Gastrocnemius medialis (tissue), 4 donors: ENCODE measurements at places on chromosomes 6 and 20. TPM values are rescaled to one million over a fixed set of nuclear protein-coding genes. Genes with fewer than 3 reads are reported as not detected.

Gene DDR1
- 20.0 TPM for total RNA-seq

Gene GCLC
- 29.0 TPM for total RNA-seq

Gene SIRPB1
- total RNA-seq: 4.4 TPM

Gene ZNF76
- 28.4 TPM for total RNA-seq

Gene TRDN
- total RNA-seq: 197 TPM

Gene TGM2
- total RNA-seq: 12.8 TPM

Gene HLA-DQB1
- total RNA-seq: 0.22 TPM

Gene TRIM10
- total RNA-seq: not detected

Gene TMEM239
- not detected for total RNA-seq

Gene PLN
- 278 TPM for total RNA-seq

Gene HMGCLL1
- total RNA-seq: 0.92 TPM

Gene TLDC2
- total RNA-seq: not detected

Gene GPR6
- total RNA-seq: not detected

Gene LAMA4
- total RNA-seq: 19.1 TPM

Gene TASP1
- total RNA-seq: 3.1 TPM

Gene MOG
- total RNA-seq: not detected

Gene TFAP2C
- total RNA-seq: not detected

Gene HINT3
- 62.1 TPM for total RNA-seq

Gene PTCHD4
- 0.15 TPM for total RNA-seq

Gene CASS4
- 0.86 TPM for total RNA-seq

Gene ERVFRD-1
- total RNA-seq: not detected

Gene CENPQ
- 5.0 TPM for total RNA-seq

Gene LY6G5C
- total RNA-seq: 3.2 TPM

Gene GPLD1
- total RNA-seq: 0.33 TPM

Gene ENPP4
- 30.1 TPM for total RNA-seq

Gene SAMD5
- not detected for total RNA-seq

Gene SDC4
- 86.7 TPM for total RNA-seq

Gene MYMX
- not detected for total RNA-seq

Gene CST2
- not detected for total RNA-seq

Gene MTFR2
- total RNA-seq: not detected

Gene PRPF6
- 54.4 TPM for total RNA-seq

Gene ADGRB3
- total RNA-seq: 0.58 TPM

Gene BPIFB2
- not detected for total RNA-seq

Gene HLA-DOB
- not detected for total RNA-seq

Gene ADAM33
- 3.2 TPM for total RNA-seq

Gene KLC4
- total RNA-seq: 15.3 TPM

Gene ATP6V1G2
- total RNA-seq: 1.6 TPM

Gene TCF15
- total RNA-seq: 10.7 TPM

Gene PBOV1
- not detected for total RNA-seq

Gene RBPJL
- total RNA-seq: not detected

Gene CAGE1
- not detected for total RNA-seq

Gene PARD6B
- 15.3 TPM for total RNA-seq

Gene ULBP2
- not detected for total RNA-seq

Gene COL9A1
- not detected for total RNA-seq
